ENCODE measurements at places on chromosomes 12 and 14. TPM values are rescaled to one million over a fixed set of nuclear protein-coding genes. Genes with fewer than 3 reads are reported as not detected.
A peak's percentile ranks its signal among the peaks of the same experiment; 100 is the strongest.

- DNase-seq = peak; percentile 19
Measured at GRCh38 chr14:36295642-36296627, 24.5 kb downstream of the MBIP start.

GRCh38 chr14:90159146-90159545 is 97.2 kb upstream of the PSMC1 start:
- DNase-seq = no peak

- no peak for DNase-seq
Measured at GRCh38 chr12:79358716-79359300, 332.0 kb downstream of the PAWR start.

- DNase-seq = no peak
Measured at GRCh38 chr14:53838374-53838773, 118.3 kb downstream of the BMP4 start.

DNA sequence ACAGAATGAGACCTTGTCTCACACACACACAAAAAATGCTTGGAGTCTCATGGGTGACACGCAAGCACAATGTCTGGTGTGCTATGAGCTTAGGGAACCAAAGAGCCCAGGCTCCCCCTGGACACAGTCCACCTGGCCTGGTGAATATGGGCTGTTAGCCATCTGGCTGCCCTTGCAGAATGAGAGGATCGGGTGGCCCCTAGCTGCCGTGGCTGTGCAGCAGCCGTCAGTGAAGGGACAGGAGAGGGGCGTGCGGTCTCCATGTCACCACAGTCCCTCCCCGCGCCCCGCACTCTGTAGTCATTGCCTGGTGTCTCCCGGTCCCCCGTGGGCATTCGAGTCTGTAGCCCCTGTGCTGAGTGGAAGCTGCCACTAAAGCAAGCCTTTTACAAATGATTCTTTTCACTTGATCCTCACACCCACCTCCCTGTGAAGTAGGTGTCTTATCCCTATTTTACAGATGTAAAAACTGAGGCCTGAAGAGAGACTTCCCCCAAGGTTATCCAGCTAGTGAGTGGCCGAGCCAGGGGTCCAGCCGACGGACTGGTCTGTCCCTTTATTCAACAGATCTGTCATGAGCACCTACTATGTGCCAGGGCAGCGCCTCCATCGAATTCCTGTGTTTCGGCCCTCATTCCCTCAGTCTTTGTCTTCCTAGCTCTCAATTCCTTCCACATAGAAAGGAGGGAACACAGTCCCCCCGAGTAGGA is 18.8 kb downstream of the MVK start:
- DNase-seq = no peak

DNA sequence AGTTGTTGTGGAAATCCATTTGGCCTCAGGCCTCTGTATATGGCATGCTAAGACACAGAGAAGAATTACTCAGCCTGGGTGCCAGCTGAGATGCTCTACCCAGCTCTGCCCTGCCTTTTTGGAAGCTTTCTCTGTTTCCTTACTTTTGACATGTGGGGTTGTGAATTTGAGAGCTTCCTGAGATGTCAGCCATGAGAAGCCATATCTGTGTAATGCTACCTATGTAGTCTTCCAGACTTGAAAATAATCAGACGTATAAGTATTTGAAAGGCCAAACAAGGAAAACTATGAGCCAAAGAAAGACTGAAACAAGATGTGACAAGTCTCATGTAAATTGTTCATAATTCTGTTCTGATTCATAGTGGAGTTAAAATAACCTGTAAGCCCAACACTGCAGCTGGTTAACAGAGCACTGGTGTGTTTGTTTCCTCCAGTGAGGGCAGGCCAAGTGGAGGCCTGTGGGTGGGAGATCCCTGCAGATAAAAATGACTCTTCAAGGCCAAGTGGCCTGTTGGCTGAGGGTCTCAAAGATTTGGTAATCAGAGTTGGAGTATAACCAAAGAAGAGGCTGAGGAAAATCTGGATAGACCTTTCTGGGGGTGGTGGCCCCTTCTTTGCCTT is 94.0 kb downstream of the TMX1 start:
- no peak for DNase-seq

DNA sequence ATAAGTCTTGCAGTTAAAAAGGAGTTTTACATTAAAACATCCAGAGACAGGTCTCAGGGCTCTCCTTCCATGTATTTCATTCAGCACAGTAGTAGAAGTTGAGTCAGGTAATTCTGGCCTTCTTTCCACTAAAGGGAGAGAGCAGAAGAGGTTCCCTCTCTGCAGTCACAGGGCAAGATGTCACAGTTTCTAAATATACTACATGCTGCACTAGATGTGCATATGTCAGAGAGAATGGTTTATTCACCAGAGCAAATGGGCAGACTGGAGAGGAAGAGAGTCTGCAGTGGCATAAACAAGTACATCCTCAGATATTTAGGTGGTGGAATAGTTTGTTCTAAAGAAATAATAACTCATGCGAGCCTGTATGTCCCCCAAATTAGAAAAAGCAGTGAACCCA is 132.0 kb downstream of the KICS2 start:
- no peak for DNase-seq

- no peak for DNase-seq
Measured at GRCh38 chr12:123532019-123532418, 1.5 kb downstream of the RILPL1 start.

The MYO1H gene
- total RNA-seq = not detected

- no peak for DNase-seq
Measured at GRCh38 chr14:50928002-50928635, 16.2 kb downstream of the PYGL start.

DNA sequence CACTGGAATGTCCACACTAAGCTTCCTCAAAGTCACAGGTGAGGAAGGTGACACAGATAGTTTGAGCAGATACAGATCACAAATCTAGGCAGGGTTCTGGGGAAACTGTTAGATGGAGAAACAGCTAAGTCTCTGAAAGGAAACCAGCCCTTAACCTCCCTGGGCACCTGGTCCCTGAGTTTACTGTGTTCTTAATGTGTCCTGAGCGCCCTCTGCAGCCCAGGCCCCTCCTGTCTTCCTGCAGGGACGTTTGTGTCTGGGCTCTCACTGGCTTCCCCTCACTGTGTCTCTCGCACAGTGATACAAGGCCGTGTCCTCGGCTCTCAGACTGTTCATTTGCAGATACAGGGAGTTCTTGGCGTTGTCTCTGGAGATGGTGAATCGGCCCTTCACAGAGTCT is 684.3 kb downstream of the TMEM121 start:
- peak; percentile 14 for DNase-seq

- peak; percentile 47 for DNase-seq
Measured at GRCh38 chr12:90987101-90987500, 17.7 kb downstream of the EPYC start.

The FAM181A gene
- not detected for total RNA-seq

GRCh38 chr14:21090940-21091663 is 7.4 kb downstream of the ZNF219 start:
- no peak for DNase-seq

DNA sequence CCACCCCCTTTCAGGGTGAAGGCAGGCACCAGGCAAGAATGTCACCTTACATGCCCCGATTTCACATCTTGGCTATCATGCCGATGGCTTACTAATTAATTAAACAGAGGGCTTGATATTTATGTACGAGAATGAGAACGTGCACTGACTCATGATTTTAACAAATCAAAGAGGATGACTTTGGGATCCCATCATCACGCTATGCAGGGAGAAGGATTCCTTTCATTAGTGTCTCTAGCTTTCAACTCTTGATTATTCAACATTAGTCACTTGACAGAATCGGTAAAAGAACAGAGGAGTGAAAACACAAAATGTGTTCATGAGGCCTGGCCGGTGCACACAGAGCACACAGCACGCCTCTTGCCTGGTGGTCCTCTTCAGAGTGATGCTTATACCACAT is 80.6 kb downstream of the PRKAB1 start:
- no peak for DNase-seq

DNA sequence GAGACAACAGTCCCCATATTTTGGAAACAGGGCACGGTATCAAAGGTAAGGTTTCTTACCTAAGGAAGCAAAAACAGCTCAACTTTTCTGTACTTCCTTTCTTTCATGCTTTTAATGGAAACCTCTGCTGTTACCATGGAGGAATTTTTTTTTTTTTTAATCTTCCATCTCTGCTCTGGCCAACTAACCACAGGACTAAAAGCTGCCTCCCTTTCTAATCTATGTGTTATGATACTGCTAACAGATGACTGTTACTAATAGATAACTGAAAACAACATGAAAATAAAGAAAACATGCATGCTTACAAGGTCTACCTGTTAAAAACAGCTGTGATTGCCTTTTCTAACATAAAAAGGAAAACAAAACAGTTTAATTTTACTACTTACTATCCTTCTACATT is 168.4 kb downstream of the SOX5 start:
- no peak for DNase-seq

The POTEM gene
- 0.10 TPM for total RNA-seq

The MMP14 gene
- 3.9 TPM for total RNA-seq

The CCDC38 gene
- total RNA-seq = not detected

DNA sequence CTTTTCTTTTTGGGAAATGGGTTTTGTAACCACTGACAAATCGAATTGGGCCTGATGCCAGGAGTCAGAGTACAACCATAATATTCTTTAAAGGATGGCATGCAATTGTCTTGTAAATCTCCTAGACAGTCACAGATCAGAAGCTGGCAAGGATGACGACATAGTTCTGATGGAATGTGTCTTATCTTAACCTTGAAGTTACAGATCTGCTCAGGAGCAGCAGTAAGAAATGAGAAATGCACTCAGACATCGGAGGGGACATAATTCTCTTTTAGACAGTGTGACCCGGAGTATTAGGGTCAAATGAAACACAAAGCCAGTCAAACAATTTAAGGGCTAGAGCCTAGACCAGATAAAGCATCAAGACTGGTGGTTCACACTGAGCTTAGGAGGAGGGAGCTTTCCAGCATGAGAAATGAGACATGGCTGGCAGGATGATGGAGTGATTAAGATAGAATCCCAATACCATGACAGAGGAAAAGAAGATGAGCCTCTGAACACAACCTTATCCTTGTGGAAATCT is 17.5 kb downstream of the CBX5 start:
- DNase-seq = no peak

GRCh38 chr12:8887285-8887715 is 27.0 kb upstream of the PHC1 start:
- DNase-seq = no peak

DNA sequence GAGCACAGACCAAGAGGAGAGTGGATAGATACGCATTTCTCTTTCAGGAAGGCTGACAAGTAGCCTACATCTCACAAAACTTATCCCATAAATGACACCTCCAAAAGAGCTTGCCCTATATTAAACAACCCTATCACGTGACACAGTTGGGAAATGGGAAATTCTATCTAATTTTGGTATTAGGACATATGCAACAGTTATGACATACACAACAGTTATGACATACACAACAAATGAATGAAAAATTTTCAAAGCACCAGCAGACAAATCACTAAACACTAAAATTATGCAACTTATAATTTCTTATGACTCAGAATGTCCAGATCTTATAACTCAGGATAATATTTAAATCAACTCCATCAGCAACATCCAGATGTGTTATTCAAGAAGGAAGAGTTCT is 54.1 kb downstream of the DUSP16 start:
- DNase-seq = no peak

GRCh38 chr12:6533653-6533922 is 729 bp upstream of the GAPDH start:
- DNase-seq = peak; percentile 82

DNA sequence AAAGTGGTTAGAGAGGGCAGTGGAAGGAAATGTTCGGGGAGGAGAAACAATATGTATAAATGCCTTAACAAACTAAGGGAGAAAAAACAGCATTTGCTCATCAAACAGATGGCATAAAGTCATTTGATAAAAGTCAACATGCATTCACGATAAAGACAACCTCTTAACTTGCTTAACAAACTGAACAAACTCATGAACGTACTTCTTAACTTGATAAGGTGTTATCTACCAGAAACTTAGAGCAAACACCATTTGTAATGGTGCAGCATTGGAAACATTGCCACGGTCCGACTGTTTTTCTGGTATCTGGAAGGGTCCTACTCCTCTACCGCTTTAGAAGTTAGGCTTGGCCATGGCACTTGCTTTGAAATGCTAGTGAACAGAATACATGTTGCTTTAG is 4.2 kb upstream of the RPS6KL1 start:
- no peak for DNase-seq

The PTPRO gene
- total RNA-seq = 12.3 TPM

The AP4S1 gene
- total RNA-seq = 2.4 TPM

GRCh38 chr14:104702106-104702505 is 12.7 kb downstream of the INF2 start:
- no peak for DNase-seq

DNA sequence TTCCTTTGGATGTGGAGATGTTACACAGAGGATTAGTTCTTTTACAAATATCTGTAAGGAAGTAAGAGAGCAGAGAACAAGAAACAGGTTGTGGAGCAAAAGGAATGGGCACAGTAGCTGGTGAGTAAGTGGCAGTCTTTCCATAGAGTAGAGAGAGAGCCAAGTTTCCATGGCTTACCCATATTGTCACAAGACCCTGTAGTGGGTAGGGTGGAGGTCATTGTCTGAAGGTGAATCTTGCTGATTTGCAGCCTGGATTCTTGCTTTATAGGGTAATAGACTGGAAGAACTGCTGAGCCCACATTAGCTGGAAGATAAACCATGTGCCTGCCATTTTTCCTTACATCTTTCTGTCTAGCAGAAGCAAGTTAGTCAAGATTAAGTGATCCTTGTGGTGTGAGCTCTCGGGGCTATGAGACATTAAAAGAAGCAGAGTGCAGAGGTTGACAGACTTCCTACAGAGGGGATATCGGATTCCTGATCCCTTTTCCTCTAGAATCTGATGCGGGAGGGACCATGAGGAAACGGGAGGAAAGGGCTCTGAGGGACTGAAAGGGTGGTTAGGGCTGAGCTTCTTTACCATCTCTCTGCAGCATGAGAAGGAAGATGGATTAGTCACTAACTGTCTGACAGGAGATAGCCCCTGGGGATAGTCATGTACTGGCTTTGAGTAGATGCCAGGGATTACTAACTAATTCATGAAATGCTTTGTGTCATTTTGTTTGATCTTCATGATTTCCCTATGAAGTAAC is 44.0 kb upstream of the LRTM2 start:
- no peak for DNase-seq

DNA sequence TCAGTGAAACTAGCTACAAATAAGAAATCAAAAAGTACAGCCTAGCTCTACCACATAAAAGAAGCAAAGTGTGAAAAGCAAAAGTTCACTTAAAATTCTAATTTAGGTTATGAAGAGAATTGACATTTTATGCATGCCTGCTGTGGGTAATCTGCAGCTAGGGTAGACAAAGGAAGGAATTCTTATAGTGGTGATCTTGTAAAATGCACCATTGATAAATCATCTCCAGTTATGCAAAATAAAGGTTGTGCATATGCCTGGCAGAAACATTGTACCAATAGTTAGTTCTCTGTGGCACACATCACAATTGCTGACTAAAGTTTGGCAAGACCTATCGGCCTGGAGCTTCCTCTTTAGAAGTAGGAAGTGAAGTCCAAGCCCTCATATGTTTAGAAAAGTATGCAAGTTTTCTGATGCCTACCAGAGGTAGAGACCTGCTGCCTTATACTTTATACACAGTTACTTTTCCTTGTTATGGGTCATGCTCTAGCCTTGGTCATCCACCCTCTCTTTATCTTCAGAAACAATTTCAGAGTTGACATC is 78.3 kb downstream of the TSHR start:
- no peak for DNase-seq

GRCh38 chr12:120342175-120343038 is 14.8 kb upstream of the PLA2G1B start:
- DNase-seq = no peak
